ENCODE measurements at places on chromosomes 7 and 10. TPM values are rescaled to one million over a fixed set of nuclear protein-coding genes. Genes with fewer than 3 reads are reported as not detected.

Gene EBF3
- 8.4 TPM for total RNA-seq

GRCh38 chr7:946256-946996, 8.1 kb downstream of the ADAP1 start:
- no peak overlapping the region for H3K4me3 ChIP-seq
- H3K36me3 ChIP-seq = no peaks in the 10 kb centered on the region
- no peaks in the 10 kb centered on the region for H3K4me1 ChIP-seq
- H3K27me3 ChIP-seq = peaks cover 16% of the 10 kb centered on the region
- DNase-seq = no peak
- H3K27ac ChIP-seq = no peak overlapping the region

DNA sequence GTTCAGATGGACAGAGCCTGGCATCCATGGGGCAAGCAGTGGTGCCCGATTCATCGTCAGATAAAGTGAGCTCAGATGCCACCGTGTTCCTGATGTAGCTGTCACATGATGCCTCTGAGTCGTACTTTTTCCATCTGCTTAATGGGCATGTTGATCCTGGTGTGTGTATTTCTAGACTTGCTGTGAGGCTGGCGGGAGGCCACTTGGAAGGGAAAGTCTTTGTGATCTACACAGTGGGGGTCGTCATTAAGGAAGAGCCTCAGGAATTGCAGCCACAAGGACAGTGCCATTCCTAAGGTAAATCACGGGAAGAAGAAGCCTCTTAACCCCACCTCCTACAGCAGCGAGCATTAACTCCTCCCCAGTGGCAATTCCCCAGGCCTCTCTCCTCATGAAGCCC, 63.0 kb downstream of the RGS10 start:
- no peak overlapping the region for H3K4me3 ChIP-seq
- no peak overlapping the region for H3K27ac ChIP-seq
- no peaks in the 10 kb centered on the region for H3K4me1 ChIP-seq

DNA sequence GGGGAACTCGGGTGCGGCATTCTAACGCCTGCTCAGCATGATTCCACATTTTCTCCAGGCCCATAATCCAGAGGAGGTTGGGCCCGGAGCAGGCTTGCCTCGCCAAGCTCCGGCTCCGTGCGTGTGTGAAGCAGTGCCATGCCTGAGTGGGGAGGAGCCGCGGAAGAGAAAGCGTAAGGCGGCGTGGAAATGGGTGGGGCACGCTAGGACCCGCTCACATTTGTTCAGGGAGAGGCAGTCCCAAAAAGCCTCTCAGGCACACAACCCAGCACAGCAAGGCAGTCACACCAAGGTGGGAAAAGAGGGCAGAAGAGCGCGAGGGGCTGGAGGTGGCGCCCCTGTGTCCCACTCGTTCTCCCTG, 695 bp upstream of the VDAC2 start:
- H3K4me3 ChIP-seq = peak overlapping the region; percentile 83
- no peaks in the 10 kb centered on the region for H3K27me3 ChIP-seq
- peaks cover 34% of the 10 kb centered on the region for H3K4me1 ChIP-seq
- no peaks in the 10 kb centered on the region for H3K36me3 ChIP-seq
- H3K27ac ChIP-seq = peak overlapping the region; percentile 100

- DNase-seq = no peak
- no peak overlapping the region for H3K27ac ChIP-seq
- no peaks in the 10 kb centered on the region for H3K36me3 ChIP-seq
- H3K4me3 ChIP-seq = no peak overlapping the region
- no peaks in the 10 kb centered on the region for H3K27me3 ChIP-seq
Observed at GRCh38 chr7:19020062-19020461, 97.4 kb downstream of the TWIST1 start.

- H3K4me3 ChIP-seq = no peak overlapping the region
- no peaks in the 10 kb centered on the region for H3K27me3 ChIP-seq
- H3K4me1 ChIP-seq = peaks cover 6% of the 10 kb centered on the region
Observed at GRCh38 chr7:7176406-7177043, 5.8 kb upstream of the C1GALT1 start.

- peaks cover 6% of the 10 kb centered on the region for H3K36me3 ChIP-seq
- peak overlapping the region; percentile 44 for H3K27ac ChIP-seq
- no peaks in the 10 kb centered on the region for H3K27me3 ChIP-seq
- H3K4me3 ChIP-seq = peak overlapping the region; percentile 53
Observed at GRCh38 chr10:101829561-101830315, 11.5 kb upstream of the OGA start.

Gene AKR1C8
- total RNA-seq = 0.56 TPM

DNA sequence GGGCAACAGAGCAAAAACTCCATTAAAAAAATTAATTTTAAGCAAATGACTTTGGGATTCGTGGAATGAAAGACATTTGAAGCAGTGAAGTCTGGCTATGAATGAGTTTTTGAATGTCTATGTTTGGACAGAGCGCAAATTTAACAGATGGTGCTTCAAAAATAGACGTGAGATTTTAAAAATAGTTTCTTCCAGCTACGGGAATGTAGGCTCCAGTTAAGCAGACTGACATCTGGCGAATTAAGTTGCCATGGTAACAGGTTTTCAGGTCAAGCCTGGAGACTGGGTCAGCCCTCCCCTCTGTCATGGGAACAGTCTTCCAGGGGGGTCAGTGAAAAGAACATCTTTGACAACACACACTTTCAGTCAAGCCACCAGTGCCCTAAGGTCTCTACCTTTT, 62.0 kb downstream of the MYOF start:
- H3K36me3 ChIP-seq = no peaks in the 10 kb centered on the region
- peak overlapping the region; percentile 29 for H3K27ac ChIP-seq
- H3K4me1 ChIP-seq = peaks cover 11% of the 10 kb centered on the region
- H3K27me3 ChIP-seq = no peaks in the 10 kb centered on the region
- no peak for DNase-seq

DNA sequence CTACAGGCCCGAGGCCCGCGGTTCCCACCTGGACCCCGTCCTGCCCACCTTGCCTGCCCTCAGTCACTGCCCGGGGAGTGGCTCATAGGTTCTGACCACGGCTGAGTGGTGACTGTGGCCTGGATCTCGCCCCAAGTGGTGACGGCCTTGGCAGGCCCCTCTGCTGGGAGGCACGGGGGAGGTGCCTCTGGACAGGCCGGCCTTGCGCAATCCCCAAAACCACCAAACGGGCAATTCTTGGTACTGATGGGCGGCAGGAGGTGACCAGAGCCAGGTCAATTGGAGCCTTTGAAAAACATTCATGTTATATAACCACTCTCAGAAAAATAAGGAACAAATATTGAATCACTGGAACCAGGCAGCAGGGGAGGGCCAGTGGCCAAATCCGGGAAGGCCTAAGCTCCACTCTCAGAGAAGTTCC, 83.4 kb downstream of the PRKAG2 start:
- peak overlapping the region; percentile 67 for H3K27ac ChIP-seq
- DNase-seq = no peak
- no peak overlapping the region for H3K4me3 ChIP-seq
- no peaks in the 10 kb centered on the region for H3K36me3 ChIP-seq
- peaks cover 12% of the 10 kb centered on the region for H3K4me1 ChIP-seq

Gene KIF11
- total RNA-seq = 0.40 TPM

- peak overlapping the region; percentile 57 for H3K27ac ChIP-seq
- no peaks in the 10 kb centered on the region for H3K27me3 ChIP-seq
- no peak overlapping the region for H3K4me3 ChIP-seq
- H3K36me3 ChIP-seq = no peaks in the 10 kb centered on the region
Observed at GRCh38 chr10:35464825-35465456, 128.6 kb downstream of the CCNY start.

Gene PKD1L1
- total RNA-seq = 1.7 TPM

Gene BRI3
- 60.5 TPM for total RNA-seq

DNA sequence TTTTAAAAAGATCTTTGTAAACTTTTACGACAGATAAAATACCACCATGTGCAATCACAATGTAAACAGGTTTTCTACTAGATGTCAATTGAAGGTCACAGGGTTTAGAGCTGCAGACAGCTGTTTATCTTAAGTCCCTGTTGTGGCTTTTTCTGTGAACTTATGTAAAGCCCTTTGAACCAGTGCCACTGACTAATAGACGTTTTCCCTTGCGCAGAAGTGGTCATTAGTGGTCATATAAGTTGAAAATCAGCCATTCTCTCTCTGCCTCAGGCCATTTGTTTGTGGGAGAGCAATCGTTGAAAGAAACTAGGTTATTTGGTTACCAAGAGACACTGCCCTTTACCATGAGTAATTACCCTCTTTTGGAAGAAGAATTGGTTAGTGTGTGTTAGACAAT, 23.9 kb downstream of the CACNB2 start:
- no peak overlapping the region for H3K27ac ChIP-seq
- no peak overlapping the region for H3K4me3 ChIP-seq
- H3K36me3 ChIP-seq = no peaks in the 10 kb centered on the region

Gene CAMK2B
- 42.4 TPM for total RNA-seq

DNA sequence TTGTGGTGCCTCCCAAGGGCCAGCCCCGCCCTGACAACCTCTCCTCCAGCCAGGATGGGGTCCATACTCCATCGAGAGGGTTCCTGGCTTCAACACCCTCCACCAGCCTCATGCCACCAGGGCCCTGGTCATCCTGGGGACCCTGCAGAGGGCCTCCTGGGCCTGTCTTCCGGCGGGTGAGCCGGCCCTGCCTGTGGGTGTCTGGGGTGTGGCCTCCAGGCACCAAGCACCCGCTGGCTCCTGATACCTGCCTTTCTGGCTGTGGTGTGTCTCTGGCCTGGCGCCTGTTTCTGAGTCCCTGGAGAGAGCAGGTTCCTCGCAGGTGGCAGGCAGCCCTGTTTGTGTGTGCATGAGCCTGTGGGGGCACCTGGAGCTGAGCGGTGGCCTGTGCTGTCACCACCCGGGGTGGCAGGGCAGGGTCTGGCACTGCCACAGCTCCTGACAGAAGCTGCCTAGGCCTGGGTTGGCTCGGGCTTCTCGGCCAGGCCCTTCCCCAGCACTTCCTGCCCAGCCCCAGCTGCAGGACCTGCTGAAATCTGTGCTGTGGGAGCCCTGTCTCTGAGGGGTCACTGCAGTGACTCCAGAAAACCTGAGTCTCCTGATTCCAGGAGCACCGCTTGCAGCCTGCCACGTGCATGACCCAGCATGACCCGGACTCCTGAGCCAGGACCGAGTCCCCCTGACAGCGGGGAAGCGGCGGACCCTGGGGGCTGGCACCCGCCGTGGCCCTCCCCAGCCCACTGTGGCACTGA, 18.4 kb downstream of the ADAM8 start:
- DNase-seq = no peak
- H3K36me3 ChIP-seq = no peaks in the 10 kb centered on the region

DNA sequence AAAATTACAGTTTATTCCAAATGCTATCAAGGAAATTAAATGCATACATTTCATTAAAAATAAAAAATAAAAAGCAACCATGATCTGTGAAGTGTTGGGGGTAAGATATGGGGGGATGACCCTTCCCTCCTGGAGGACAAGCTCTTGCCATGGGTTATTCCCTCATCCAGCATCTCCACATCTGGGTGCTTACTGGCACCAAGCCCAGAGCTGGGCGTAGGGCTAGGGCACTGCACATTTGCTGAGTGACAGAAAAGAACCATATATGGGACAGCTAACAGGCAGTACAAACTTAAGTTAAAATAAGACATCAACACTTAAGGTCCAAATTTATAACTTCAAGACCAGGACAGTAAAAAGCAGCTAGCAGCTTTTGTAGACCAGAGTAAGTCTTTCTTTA, 10.2 kb downstream of the CCDC6 start:
- H3K4me3 ChIP-seq = no peak overlapping the region
- H3K36me3 ChIP-seq = no peaks in the 10 kb centered on the region
- H3K4me1 ChIP-seq = peaks cover 67% of the 10 kb centered on the region
- no peak for DNase-seq

Measured in gastrocnemius medialis (tissue), 4 donors.